Stimulated activated CD4-positive, alpha-beta T cell treated with anti-CD3 and anti-CD28 coated beads, Interleukin-12 subunit alpha, Interleukin-12 subunit beta, amount 100 ng/mL, for 24 hours (primary cell): ENCODE measurements at places on chromosomes 4 and X.

- no peak for DNase-seq
Measured at GRCh38 chrX:30592831-30593230, 15.3 kb upstream of the TASL start.

- no peak for DNase-seq
Measured at GRCh38 chr4:163681208-163681821, 186.8 kb downstream of the TMA16 start.

DNA sequence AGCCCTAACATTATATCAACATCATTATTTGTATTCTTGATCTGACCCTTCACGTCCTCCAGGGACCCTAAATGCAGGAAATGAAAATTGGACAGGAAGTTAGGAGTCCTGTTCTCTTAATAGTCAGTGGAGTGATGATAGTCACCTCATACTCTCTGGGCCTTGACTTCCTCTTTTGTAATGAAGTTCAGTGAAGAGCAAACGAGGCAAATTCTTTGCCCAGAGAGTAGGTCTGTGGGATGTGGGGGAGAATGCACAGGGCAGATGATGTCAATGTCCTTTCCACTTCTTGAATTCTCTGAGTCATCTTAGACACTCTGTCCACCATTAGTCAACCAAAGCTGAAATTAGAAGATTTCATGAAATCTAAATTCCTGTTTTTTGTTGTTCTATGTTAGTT is 17.1 kb upstream of the GPRIN3 start:
- no peak for DNase-seq

- no peak for DNase-seq
Measured at GRCh38 chr4:156948738-156949137, 22.9 kb downstream of the PDGFC start.

DNA sequence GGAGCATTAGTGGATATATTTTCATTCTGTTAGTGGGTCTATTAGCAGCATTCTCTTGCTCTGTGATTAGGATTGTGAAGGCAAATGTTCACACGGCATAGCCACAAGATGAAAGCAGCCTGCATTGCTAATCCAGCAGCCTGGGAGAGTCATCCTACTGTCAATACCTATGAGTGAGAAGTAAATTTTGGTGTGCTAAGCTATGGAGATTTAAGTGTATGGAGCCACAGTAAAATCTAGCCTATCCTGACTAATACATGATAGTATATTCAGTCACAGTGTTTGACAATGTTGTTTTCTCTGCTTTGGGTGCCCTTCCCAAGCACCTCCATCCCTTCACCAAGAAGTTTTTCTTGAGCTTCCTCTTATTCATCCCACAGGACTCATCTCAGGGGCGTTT is 47.2 kb upstream of the TMPRSS11F start:
- no peak for DNase-seq

DNA sequence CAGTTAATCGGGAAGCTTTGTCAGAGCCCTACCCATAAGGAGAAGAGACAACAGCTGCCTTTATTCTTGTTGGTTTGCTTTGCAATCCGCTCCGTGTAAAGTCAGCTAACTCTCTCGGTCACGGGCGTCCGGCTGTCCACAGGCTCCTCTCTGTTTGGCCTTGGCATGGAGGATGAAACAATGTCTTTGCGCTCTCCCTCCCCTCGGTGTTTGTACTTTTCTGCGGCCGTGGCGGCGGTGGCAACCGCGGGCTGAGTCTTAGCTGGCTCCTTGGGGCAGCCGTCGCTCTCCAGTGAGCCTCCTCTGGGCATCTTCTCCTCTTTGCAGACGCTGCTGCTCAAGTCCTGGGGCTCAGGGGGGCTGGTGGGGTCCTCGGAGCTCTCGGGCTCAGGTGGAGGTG is 10.6 kb upstream of the IRAK1 start:
- DNase-seq = no peak

GRCh38 chr4:150525321-150525868 is 56.6 kb upstream of the MAB21L2 start:
- no peak for DNase-seq

- DNase-seq = no peak
Measured at GRCh38 chr4:5889002-5889696, 3.7 kb downstream of the CRMP1 start.

DNA sequence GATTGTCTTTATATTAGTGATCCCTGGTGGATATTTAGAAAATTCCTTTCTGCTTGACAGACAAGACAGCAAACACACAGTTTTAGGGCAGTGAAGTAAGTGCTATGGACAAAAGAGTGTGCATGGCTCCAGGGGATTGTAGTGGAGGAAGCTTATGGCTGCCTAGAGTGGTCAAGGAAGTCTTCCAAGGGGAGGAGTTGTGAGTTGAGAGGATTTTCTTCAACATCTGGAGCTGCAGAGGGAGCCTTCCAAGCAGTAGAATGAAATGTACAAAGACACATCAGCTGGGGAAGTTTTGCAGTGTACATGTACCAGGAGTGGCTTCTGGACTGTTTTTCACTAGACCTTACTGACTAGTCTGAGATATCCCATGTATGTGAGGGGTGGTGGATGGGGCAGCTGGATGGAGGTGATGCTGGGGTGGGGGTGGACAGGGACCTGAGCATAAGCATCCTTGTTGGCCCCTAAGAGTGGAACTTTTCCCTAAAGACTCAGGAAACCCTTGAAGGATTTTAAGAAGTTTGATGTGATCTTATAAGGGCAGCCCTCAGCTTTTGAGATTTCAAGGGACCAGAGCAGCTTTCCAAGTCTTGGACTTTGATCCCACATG is 160.5 kb upstream of the TAPT1 start:
- DNase-seq = no peak

DNA sequence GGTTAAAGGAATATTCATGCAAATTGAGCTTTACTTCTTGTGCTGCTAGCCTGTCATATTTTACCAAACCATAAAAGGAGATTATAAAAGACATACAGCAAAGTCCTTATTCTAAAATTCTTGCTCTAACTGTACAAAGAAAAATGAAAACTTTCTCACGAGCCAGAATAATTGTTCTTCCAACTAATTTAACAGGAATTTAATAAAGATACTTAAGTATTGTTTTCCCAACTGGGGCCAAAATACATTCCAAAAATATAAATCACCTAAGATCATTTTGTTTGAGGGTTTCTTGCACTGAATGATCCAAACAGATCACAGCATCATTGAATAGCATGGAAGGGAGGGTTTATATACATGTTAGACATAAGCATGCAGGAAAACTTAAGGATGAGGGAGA is 127.1 kb upstream of the PCDH18 start:
- no peak for DNase-seq

DNA sequence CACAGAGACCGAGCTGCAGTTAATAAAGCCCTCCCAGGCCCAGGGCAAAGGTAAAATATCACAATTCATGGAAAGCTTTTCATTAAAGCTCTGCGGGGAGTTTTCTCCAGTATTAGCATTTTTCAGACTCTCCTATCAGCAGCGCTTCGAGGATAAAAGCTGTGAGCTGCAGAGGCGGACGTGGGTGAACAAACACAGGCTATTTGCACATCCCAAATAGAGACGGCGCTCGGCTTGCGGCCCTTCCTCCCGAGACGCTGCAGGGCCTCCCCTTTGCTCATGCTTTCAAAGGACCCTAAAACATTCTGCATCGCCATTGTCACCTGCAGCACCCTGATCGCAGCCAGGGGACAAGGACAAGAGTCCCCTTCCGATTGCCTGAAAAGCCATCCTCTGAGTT is 97.3 kb downstream of the SORCS2 start:
- no peak for DNase-seq

- no peak for DNase-seq
Measured at GRCh38 chr4:4874254-4874653, 14.8 kb downstream of the MSX1 start.

DNA sequence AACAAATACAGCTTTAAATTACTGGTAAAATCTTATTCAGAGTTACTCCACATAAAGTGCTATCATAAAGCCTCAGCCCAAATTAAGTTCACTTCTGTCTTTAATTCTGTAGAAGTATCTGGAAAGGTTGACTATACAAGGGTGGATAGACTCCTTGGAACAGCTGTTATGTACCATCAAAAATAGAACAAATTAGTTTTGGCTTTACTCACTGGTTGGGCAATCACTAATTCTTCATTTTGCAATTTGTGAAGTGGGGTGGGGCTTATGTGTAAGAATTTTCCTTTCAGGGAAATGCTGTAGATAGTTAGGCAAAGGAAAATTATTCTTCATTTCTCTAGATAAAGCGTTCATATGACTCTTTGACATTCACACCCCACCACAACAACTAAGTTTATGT is 7.8 kb downstream of the DIAPH2 start:
- DNase-seq = no peak

GRCh38 chr4:2621419-2621818 is 85.0 kb downstream of the FAM193A start:
- DNase-seq = no peak

- DNase-seq = no peak
Measured at GRCh38 chr4:4474476-4474875, 67.4 kb downstream of the STX18 start.

- peak; percentile 3 for DNase-seq
Measured at GRCh38 chrX:118603981-118604380, 108.4 kb downstream of the DOCK11 start.

- DNase-seq = no peak
Measured at GRCh38 chr4:172892300-172892699, 276.3 kb upstream of the GALNT7 start.

- DNase-seq = no peak
Measured at GRCh38 chrX:48896611-48897011, 957 bp downstream of the TIMM17B start.

DNA sequence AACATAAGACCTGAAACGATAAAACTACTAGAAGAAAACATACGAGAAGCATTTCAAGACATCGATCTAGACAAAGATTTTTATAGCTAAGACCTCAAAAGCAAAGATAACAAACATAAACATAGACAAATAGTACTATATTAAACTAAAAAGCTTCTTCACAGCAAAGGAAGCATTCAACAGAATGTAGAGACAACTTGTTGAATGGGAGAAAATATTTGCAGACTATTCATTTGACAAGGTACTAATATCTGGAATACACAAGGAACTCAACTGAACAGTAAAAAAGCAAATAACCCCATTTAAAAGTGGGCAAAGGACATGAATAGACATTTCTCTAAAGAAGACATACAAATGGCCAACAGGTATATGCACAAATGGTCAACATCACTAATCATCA is 49.8 kb downstream of the MANBA start:
- no peak for DNase-seq

DNA sequence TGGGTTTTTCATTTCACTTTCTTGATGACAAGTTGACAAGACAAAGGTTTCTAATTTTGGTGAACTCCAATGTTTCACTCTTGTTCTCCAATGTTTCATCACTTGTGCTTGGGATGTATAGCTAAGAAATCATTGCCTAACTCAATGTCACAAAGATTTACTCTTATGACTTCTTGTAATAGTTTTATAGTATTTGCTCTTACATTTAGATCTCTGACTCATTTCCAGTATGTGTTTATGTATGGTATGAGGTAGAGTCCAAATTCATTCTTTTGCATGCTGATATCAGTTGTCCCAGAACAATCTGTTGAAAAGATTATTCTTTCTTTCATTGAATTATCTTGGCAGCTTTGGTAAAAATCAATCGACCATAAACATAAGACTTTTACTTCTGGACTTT is 12.2 kb upstream of the NWD2 start:
- DNase-seq = no peak

GRCh38 chrX:41708486-41708885 is 15.5 kb upstream of the GPR82 start:
- DNase-seq = no peak

DNA sequence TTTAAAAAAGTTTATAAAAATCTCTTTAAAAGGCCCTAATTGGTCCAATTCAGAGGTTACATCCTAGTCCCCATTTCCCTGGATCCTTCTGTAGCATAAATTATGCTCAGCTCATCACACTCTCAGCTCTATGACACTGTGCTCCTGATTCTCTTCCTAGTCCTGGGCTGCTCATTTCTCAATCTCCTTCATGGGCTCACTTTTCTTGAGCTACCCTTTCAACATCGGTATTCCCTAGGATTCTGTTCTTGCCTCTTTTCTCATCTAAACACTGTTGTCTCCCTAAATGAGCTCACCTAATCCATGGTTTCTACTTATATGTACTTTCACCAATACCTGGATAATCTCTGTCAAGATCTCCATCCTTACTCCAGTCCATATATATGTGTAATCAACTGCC is 14.7 kb downstream of the KLHL15 start:
- no peak for DNase-seq

GRCh38 chr4:25993395-25994185 is 79.6 kb downstream of the SMIM20 start:
- no peak for DNase-seq

GRCh38 chr4:134019657-134020056 is 181.9 kb downstream of the PABPC4L start:
- DNase-seq = no peak

GRCh38 chr4:56400560-56400959 is 13.3 kb upstream of the AASDH start:
- DNase-seq = no peak

GRCh38 chr4:146645921-146646320 is 7.2 kb downstream of the POU4F2 start:
- no peak for DNase-seq

GRCh38 chr4:6453688-6453990 is 18.8 kb downstream of the PPP2R2C start:
- no peak for DNase-seq

GRCh38 chr4:23979534-23979933 is 89.7 kb upstream of the PPARGC1A start:
- DNase-seq = no peak

DNA sequence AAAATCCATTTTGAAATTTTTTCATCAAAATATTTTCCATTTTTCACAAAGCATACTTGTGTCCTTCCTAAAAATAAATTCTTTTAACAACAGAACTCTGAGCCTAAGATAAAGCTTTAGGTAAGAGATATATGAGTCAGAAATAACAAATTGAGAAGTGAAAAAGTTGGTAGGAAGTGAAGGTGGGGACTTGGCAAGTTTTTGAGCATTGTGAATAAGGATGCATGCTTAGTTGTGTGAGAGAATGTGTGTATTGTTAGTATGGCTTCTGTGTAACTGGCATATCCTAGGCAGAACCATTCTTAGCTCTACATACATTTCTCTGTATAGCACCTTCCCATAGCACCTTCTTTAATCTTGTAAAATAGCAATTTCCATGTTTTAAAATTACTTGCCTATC is 6.8 kb downstream of the ASB5 start:
- DNase-seq = no peak

DNA sequence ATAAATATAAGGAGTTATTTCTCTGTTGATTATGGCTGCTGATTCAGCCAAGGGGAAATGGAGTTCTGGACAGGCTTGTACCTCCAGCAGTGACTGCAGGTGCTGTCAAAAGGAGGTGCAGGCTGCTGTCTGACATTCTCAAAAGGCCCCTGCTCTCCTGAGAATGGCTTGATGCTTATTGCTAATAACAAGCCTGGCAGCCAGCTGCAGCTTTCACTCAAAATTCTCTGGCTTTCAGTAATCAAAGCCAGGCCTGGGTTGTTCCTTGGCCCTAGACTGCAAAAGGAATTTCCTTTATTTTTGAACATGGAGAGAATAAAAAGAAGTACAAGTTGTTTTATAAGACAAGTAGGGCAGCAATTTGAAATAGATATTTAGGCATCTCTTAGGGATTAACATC is 575.9 kb downstream of the MID1IP1 start:
- DNase-seq = no peak
